Activated naive CD8-positive, alpha-beta T cell treated with anti-CD3 and anti-CD28 coated beads, Interleukin-2, amount 50 U/mL, for 16 hours (primary cell): ENCODE measurements at places on chromosomes 2 and 18.

GRCh38 chr18:63262369-63263335 is 56.9 kb downstream of the BCL2 start:
- no peak for DNase-seq

GRCh38 chr18:68520406-68521075 is 194.4 kb downstream of the TMX3 start:
- DNase-seq = no peak

GRCh38 chr2:46163098-46163430 is 134.1 kb upstream of the EPAS1 start:
- no peak for DNase-seq

DNA sequence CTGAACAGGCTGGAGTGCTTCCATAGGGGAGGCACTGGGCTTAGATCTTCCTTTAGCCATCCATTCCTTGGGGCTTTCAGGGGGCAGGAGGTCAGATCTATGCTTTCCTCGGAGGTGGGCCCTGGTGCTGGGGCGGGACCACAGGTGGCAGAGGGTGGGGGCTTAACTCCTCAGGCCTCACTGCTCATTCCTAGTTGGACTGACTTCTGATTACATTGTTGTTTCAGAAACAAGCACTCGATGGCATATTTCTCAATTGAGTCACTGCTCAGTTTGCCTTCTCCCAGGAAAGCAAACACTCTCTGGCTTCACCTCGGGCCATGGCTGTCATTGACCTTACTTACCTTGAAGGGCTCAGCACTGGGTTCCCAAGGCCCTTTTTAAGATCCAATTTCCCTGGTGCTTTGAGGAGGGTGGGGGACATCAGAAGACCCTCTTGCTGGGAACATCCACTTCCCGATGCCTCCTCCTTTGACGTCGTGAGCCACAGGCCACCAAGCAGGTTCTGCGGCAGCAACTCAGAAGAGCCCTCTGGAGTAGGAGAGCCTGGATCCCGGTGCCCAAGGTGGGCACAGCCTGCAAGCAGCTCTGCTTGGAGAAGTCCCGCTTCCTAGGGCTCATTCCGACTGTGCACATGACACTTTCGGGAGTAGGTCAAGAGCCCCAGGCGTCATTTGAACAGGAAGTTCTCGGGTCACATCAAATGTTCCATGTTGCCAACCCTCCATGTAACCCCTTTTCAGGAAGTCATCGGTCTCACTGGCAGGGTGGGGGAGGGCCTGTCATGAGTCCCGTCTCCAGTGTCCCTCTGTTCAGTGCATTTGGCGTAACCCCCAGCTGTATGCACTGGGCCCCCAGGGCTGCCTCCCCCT is 40.6 kb downstream of the SDC1 start:
- DNase-seq = no peak

DNA sequence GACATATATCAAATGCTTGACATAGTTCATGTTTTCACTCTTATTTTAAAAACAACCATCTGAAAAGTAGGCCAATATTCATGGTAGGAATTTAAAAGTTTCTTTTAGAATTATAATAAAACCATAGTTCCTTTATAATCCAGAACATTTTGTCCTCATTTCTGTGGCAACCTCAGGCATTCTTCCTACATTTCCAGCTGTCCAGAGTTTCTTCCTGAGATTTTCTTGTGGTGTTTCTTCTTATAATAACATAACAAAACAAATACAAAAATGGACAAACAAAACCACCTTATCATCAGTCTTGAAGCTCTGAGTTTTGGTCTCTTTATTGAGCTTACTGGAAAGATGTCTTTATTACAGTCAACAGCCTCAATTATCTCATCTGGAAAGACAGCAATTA is 2028.6 kb upstream of the CELF4 start:
- DNase-seq = no peak
